ENCODE measurements at places on chromosomes 1 and 21.

- no peak for DNase-seq
These were observed 19.7 kb upstream of the LAPTM5 start for GRCh38 chr1:30777060-30777903.

DNA sequence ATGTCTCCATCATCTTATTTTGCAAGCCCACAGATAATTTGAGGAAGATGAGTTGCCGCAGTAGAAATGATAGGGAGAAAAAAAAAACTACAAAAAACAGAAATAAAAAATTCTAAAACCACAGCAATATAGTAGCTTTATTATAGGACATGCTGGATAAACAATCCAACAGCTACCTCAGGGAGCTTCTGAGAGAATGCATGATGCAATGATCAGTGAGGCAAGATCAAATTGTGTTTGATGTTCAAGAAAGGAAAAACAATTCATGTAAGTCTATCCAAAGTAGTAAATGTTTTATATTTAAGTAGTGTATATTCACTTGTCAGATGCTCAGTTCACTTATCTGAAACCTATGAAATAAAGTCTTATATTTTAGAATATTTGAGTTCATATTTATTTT lies 6.7 kb downstream of the CR1L start:
- no peak for DNase-seq

- no peak for DNase-seq
These were observed 19.1 kb downstream of the COA7 start for GRCh38 chr1:52679048-52679447.

- no peak for DNase-seq
These were observed 35.6 kb downstream of the LYST start for GRCh38 chr1:235831148-235831547.

DNA sequence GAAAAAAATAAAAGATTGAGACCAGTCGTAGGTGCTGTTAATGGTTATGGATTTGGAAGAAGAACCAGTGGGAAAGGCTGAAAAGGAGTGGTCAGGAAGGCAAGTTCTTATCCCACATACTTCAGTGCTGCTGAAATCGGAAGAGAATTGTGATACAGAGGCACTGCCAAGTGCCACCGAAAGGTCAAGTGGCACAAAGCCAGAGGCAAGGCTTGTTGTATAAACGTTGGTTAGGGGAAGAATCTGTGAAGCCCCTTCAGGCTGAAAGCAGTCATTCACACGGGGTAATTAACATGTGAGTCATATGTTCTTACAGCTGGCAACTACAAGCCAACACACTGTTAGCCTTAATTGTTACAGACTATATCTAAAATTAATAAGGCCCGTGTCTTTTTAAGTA lies 48.8 kb downstream of the ZBTB40 start:
- no peak for DNase-seq

DNA sequence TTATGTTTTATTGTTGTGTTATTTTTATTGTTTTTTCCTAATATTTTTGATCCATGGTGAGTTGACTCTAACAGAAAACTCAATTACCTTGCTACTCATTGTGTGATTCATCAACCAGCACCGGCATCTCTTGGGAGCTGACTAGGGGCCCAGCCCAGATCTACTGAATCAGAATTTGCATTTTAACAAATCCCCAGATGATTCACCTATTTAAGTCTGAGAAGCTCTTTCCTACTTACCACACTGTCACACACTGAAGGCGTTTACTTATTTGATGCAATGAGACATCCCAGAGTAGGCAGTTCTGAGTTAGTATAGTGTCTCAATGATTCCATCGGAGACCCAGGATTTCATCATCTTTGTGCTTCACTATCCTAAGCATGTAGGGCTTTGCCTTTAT lies 416.6 kb downstream of the RWDD3 start:
- no peak for DNase-seq

- DNase-seq = no peak
These were observed 4.9 kb downstream of the PLCH2 start for GRCh38 chr1:2480986-2481364.

DNA sequence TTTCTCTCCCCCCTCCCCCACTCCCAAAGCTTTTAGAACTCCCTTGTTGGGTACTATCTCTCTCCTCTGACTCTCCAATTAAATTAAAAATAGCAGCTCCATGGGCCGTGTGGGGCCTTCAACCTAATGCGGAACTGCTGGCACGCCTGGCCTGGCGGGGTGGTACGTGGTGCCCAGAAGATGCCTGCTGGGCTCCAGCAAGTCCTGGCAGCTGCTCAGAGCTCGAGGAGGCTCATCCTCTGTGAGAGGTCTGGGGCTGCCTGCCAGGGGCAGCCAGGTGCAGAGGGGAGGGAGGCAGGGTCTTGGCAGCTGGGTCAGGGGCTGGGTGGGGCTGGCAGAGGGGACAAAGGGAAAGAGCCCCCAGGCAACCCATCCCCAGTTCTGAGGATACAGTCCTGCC lies 74.4 kb downstream of the ACTL8 start:
- DNase-seq = no peak

- no peak for DNase-seq
These were observed 6.3 kb upstream of the LRRC52 start for GRCh38 chr1:165537356-165538109.

GRCh38 chr1:1892079-1892762 lies 1.3 kb upstream of the GNB1 start:
- DNase-seq = no peak

GRCh38 chr1:241706967-241707366 lies 54.9 kb downstream of the WDR64 start:
- DNase-seq = peak; percentile 19

- no peak for DNase-seq
These were observed 3.2 kb downstream of the E2F2 start for GRCh38 chr1:23527900-23528249.

DNA sequence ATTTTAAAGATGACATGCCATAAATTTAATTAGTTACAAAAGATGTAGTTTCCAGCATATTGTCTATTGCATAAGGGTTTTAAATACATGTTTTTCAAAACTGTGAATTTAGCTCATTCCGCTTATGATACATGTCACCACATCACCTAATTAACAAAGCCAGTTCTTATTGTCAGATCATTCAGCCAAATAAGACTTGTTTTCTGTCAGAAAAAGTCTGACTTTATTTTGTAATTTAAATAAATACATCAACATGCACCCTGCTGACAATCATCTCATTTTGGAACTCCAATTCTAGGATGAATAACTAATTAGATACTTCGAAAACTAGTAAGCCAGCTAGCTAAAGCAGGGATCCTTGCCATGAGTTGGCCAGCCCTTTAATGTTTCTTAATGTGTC lies 110.9 kb upstream of the APP start:
- no peak for DNase-seq

GRCh38 chr21:33116676-33117075 lies 46.7 kb downstream of the OLIG1 start:
- no peak for DNase-seq

GRCh38 chr1:91751275-91751674 lies 134.7 kb downstream of the TGFBR3 start:
- DNase-seq = peak; percentile 82

GRCh38 chr21:41362605-41363369 lies 960 bp downstream of the MX2 start:
- no peak for DNase-seq

GRCh38 chr1:46220808-46221207 lies 17.7 kb downstream of the LURAP1 start:
- DNase-seq = no peak

DNA sequence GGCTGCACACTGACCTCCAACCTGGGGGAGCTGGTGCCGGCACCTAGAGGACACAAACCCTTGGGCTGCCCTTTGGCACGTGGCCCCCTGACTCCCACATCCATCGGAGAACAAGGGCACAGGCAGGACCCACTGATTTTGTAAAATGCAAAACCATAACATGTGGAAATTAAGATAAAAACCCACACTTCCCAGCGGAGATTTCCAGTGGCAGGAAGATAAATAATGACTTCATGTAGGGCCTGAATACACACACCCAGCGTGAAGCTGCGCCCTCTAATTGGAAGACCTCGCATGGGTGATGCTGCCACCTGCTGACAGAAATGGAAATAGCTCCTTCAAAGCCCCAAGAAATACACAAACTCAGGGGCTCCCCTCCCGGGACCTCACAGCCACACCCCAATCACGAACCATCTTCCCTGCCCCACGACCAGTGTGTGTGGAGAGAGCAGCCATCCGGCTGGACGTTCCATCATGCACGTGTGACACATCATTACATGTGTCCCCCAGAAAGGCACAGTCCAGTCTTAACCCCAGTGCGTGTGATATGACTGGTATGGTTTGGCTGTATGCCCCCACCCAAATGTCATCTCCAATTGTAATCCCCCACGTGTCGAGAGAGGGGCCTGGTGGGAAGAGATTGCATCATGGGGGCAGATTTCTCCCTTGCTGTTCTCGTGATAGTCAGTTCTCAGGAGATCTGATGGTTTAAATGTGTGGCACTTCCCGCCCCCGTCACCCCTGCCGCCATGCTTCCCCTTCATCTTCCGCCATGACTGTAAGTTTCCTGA lies 5.7 kb upstream of the TPRG1L start:
- DNase-seq = peak; percentile 40

DNA sequence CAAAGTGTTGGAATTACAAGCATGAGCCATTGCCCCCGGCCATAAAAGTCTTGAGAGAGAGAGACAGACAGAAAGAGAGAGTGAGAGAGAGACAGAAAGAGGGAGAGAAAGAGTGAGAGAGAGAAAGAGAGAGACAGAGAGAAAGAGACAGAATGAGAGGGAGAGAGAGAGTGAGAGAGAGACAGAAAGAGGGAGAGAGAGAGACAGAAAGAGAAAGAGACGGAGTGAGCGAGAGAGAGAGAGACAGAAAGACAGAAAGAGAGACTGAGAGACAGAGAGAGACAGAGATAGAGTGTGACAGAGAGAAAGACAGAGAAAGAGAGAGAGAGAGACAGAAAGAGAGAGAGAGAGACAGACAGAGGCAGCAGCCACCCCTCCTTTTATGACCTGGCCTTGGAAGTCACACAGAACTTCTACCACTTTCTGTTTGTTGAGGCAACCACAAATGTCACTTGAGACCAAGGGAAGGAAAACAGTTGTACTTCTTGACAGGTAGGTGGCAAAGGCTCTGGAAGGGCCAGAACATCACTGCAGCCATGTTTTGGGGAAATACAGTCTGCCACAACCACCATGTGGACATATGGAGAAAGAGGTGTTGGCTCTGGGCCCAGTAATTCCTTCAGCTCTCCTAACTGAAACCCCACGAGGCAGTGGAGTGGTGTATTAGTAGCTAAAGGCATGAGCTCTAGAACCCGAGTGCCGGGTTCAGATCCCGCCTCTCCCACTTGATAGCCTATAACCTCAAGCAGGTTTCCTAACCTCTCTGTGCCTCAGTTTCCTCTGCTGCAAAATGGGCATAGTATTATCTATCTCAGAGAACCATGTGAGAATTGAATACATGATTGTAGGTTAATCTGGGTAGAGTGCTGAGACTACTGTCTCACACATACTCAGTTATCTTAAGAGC lies 50.6 kb downstream of the TNFRSF8 start:
- DNase-seq = peak; percentile 21

DNA sequence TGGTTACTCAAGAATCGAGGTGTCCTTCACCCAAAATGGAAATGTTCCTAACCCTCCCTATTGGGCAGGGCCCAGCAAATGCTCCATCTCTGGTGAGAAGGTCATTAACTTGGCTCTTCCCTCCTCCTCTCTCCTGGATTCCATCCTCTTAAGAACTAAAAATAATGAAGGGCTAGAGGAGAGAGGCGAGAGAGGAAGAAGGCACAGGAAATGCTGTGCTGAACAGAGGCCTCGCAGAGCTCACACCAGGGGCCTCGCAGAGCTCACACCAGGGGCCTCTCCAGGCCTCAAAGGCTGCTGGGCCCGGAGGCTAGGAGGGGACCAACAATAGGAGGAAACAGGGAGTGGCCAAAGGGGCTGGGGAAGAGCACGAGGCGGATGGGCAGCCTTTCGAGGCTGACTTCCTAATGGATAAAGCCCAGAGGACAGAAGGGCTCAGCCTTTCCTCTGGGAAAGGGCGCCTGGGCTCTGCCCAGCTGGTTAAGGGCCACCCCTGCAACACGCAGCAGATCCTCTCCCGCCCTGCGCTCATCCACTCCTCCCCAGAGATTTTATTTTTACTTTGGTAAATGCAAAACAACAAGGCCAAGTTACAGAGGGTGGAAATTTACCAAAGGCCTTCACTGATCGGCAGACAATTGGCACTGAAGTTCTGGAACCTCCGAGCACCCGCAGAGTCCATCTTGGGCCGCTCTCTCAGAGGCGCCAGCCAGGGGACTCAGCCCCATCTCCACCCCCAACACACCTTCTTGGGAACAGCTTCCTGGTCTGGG lies 78.5 kb downstream of the ITPKB start:
- no peak for DNase-seq

- no peak for DNase-seq
These were observed 37.6 kb downstream of the RGS5 start for GRCh38 chr1:163165119-163165518.

DNA sequence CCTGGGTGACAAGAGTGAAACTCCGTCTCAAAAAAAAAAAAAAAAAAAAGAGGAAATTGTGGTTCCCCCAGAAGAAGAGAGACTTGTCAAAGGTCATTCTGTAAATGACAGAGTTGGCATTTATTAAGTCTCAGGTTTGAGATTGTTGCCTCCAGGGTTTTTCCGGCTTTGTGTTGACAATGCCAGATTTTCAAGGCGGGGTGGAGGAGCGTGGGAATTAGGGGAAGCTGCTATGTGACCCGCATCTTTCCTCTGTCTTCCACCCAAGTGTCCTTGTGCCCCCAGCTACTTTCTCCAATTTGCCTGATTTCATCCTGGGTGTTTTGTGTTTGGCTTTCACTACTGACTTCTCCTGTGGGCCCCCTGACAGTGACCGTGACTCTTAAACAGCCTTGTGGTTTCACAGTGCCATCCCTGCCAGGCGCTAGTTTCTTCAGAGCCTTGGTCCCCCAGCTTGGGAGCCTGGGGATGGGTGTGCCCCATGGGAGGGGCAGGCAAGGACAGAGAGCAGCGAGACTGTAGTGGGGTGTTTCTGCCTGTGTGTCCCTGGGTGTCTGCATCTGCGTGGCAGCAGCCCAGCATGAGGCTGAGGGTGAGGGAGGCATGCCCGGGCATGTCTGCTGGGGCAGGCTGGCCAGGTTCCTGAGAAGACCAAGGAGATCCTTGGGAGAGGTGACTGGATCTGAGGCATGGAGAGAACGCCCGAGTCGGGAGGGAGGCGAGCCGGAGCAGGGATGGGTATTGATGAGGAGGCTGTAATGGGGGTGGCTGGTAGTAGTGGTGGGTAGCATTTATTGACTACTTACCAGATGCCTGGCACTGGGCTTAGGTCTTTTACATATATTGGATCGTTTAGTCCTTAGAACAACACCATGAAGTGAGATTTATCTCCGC lies 46.3 kb downstream of the IER5 start:
- DNase-seq = no peak

DNA sequence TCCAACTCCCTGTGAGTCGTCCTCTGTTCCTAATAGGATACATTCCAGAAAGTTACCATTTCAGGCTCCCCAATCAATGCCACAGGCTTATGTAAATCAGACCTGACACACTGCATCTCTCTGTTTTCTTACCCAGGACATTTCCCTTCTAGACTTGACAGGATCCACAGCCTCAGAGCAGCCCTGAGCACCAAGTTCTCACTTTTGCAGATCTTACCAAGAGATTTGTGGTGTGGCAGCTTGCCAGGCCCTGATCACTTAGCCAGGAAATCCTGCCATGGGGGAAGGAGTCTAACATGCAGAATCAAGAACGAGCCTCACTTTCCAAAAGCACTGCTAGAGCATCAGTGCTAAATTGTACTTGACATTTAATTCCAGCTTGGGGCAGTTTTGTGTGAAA lies 202.9 kb downstream of the TBX15 start:
- DNase-seq = no peak
